Stimulated activated CD4-positive, alpha-beta T cell treated with anti-CD3 and anti-CD28 coated beads, TNF-alpha, amount 100 ng/mL, for 1 hour (primary cell): ENCODE measurements at places on chromosomes 1 and 21.

DNA sequence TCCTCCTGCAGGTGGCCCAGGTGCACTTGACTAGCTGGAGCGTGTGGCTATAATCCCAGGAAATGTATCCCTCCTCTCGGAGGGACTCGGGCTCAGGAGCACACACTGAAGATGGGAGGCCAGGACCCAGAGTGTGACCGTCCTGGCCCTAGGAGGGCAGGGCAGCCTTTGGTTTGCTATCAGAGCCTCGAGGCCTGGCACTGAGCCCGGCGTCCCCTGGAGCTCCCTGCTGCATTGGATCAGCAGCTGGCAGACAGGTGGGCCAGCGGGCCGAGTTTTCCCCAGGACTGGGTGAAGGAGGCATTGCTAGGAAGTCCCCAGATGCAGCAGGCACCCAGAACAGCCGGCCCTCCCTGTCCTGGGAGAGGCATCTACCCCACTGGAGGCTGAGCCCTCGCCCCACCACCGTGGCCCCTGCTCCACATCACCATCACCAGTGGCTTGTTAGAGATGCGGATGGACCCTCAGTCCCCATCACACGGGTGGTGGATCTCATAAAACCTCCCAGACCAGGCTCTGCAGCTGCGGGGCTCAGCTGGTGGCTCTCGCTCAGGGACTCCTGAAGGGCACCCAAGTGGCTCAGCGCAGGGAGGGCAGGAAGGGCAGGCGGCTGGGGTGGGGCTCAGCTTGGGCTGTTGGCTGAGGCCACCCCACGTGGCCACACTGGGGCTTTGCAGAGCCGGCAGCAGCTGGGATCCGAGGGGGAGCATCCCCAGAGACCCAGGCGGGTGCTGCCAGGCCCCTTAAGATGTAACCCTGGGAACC, 32.7 kb upstream of the POFUT2 start:
- no peak for DNase-seq

DNA sequence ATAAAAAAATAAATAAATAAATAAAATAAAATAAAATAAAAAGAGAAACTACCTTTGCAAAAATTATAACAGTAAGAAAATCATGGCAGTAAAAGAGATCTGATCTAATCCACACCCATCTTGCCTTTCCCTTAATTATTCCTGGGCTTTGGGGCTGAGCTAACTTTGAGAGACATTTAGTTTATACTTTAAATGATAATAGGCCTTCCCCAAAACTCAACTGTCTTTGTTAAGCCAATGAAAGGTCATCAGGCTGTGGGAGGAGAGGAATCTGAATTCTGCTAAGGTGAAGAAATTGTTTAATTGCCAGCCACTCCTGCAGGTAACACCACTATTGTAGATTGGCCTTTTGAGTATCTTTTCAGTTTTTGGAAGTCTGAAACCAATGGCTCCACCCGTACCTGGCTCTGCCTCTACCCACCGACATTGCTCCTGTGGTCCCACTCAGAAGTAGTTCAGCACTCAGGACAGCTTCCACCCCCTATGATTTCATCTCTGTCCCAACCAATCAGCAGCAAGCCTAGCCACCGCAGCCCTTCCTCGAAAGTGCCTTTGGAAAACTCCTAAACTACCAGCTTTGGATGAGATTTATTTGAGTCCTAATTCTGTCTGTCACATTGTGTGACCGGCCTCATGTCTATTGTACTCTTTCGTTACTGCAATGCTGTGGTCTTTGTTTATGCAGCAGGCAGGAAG, 23.0 kb upstream of the PNRC2 start:
- no peak for DNase-seq

DNA sequence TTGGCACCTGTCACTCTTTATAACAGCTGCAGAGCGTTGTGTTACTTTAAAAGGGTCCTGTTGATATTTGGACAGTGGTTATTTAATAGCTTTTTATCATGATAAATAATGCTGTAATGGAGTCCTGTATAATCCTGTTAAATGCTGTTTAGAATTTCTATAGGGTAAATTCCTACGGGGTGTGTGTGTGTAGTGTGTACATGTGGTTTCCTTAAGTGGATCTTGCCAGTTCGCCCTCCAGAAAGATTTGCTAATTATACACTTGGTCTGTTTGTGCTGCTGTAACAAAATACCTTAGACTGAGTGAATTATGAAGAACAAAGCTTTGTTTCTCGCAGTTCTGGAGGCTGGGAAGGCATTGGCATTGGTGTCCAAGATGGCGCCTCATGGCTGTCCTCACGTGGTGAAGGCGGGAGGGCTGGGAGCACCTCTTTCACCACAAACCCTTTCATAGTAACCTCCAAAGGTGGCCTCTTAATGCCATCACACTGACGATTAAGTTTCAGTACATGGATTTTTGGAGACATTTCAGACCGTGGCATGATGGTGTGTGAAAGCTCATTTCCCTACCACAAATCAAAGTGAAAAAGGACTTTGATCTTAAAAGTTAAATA, 11.2 kb downstream of the PRMT2 start:
- no peak for DNase-seq

GRCh38 chr1:231000639-231001038, 21.7 kb downstream of the ARV1 start:
- no peak for DNase-seq

GRCh38 chr1:11822091-11822490, 16.1 kb downstream of the CLCN6 start:
- DNase-seq = no peak

DNA sequence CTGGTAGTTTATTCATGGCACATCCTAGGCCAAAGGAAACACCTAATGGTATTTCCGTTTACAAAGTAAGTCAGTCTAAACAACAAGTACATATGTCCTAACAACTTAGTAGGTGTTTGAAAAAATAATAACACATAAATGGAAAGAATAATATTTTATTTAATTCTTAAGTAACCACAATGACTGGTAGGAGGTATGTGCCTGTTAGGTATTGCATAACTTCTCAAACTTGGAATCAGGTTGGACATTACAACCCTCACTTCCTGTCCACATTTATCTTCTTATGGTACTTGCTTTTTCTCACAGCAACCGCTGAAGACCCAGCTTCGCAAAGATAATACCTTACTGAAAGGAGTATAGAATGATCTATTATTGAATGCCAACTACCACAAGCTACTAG, 64.2 kb downstream of the VPS13D start:
- no peak for DNase-seq
